ENCODE measurements at places on chromosomes 5 and 9.
A peak's percentile ranks its signal among the peaks of the same experiment; 100 is the strongest.

GRCh38 chr9:130196643-130197042, 24.4 kb downstream of the NCS1 start:
- peak; percentile 40 for DNase-seq

GRCh38 chr5:151233616-151234085, 9.8 kb upstream of the CCDC69 start:
- DNase-seq = no peak

DNA sequence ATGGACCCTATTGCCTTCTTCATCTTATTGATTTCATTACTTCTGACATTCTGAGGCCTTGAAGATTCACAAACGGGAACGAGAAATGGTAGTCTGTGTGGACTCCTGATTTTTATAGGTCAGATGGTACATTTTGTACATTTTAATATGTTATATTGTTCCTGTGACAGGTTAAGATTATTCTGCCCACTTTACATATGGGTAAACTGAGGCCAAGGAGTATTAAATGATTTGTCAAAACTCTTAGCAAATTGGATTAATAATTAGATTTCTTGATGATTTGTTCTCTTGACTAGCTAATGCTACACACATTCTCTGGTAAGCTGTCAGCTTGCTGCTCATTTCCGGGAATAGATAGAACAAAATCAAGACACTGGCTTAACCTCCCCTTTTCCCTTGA, 1.9 kb downstream of the FAM53C start:
- DNase-seq = no peak

DNA sequence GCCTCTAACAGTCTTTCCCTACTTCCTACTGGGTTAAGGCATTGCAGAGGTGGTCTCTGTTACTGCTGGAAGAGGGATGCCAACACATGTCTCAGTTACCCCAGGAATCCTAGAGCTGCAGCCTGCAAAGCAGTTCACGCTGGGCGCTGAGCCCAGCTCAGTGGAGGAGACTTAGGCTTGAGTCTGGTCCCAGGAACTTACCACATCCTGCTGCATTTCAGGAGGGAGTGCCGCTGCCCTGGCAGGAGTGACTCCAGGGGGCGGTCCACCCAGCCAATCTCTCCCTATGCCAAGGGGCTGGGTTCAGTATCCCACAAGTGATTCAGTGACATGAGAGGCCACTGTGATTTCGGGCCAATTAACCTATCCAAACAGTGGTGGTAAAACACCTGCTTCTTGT, 7.6 kb downstream of the TTC16 start:
- no peak for DNase-seq

- no peak for DNase-seq
Measured at GRCh38 chr5:14208071-14209021, 65.2 kb downstream of the TRIO start.

DNA sequence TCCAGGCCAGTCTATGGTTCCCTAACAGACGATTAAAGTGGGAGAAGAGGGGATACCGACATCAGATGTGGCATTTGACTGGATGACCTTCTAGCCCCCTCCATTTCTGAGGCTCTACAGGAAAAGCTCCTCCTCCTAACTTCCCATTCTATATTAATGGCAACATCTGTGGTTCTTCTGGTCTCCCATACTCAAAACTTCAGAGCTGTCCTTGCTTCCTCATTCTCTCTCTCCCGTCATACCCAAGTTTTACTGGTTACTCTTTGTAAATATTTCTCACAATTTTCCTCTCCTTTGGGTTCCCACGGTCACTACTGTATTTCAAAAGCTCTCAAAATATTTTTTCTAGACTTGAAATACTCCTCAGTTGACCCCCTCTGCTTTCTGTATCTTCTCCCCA, 36.0 kb upstream of the IL7R start:
- no peak for DNase-seq

GRCh38 chr5:148826739-148827070, 294 bp downstream of the ADRB2 start:
- no peak for DNase-seq

- DNase-seq = no peak
Measured at GRCh38 chr5:124707520-124707919, 38.9 kb downstream of the ZNF608 start.

GRCh38 chr5:173165177-173166016, 21.1 kb downstream of the BNIP1 start:
- DNase-seq = no peak

GRCh38 chr9:133135146-133135745, 14.2 kb upstream of the RALGDS start:
- no peak for DNase-seq

DNA sequence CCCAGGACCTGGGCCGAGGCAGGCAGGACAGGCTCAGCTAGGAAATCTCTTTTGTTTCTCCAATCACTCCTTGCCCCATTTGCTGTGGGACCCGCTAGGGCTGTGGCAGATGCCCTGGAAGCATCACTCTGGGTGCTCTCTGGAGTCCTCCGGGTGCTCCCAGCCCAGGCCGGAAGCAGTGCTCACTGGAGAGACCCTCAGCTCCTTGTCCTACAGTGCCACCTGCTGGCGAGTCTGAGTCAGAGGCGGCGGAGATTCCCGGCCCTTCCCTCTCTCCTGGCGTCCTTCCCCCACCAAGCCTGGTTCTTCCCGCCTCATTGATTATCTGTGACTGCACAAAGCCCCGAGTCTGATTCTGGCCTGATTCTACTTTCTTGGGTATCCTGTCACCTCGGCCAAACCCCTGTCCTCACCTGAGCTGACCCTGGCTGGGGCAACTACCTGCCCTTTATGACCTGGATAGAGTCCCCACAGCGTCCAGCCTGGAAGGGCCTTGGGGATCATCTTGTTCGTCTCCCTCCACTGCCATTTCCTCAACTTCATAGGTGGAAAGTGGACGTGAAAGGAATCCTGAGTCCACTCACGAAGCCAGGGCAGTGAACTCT, 7.3 kb upstream of the BARHL1 start:
- peak; percentile 92 for DNase-seq

- no peak for DNase-seq
Measured at GRCh38 chr9:120474591-120475243, 105.2 kb downstream of the CDK5RAP2 start.

- DNase-seq = peak; percentile 35
Measured at GRCh38 chr9:34929506-34930102, 28.5 kb upstream of the PHF24 start.

- no peak for DNase-seq
Measured at GRCh38 chr5:35828082-35828598, 28.6 kb upstream of the IL7R start.

- DNase-seq = no peak
Measured at GRCh38 chr5:17079562-17079961, 137.9 kb upstream of the BASP1 start.

GRCh38 chr5:83418356-83419321, 52.9 kb upstream of the VCAN start:
- no peak for DNase-seq

GRCh38 chr5:133952729-133953567, 15.5 kb downstream of the C5orf15 start:
- DNase-seq = no peak

DNA sequence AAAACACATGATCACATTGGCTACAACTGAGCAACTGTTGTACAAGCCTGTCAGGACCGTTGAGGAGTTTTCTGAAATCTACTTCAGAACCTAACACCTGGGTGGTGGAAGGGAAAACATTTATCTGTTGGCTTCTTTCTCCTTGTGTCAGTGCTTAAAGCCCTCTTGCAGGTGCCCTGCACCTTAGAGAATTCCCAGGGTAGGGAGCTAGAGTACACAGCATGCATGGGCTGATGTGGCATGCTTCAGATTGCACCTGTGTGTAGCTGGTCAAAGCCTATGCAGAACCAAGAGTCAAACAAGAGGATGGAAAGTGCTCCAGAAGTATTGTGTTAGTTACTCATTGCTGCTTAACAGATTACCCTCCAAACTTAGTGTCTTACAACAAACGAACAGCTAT, 33.6 kb upstream of the ZBED3 start:
- DNase-seq = no peak

DNA sequence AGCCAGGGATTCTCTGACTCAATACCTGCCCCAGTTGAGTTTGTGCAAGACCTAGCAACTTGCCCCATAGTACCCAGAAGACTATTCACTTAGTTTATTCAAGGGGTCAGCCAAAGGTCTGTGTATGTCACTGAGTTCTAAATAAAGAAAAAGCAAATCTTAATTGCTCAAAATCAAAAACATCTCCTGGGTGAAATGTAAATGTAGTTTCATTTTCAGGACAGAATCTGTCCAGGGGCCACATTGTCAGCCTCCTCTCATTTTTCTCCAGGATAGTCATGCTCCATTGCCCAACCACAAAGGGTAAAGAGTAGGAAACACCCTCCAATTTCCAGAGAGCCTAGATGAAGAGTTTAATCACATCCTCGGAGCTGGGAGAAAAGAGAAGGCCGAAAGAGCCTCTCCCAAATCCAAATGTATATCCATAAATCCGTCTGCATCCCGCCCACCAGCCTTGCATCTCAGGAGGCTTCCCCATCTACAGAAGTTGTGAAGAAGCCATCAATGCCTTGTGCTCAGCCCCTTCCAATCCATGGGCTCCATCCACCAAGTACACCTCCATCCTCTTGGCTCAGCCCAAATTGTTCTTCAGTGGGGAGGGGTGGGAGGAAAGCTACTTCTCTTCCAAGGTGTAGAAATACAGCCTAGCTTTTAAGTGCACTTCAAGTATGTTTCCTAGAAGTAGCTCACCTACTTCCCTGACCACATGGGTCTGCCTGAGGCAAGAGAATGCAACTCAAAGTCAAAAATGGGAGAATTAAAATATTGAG, 26.9 kb downstream of the ADAM19 start:
- no peak for DNase-seq

DNA sequence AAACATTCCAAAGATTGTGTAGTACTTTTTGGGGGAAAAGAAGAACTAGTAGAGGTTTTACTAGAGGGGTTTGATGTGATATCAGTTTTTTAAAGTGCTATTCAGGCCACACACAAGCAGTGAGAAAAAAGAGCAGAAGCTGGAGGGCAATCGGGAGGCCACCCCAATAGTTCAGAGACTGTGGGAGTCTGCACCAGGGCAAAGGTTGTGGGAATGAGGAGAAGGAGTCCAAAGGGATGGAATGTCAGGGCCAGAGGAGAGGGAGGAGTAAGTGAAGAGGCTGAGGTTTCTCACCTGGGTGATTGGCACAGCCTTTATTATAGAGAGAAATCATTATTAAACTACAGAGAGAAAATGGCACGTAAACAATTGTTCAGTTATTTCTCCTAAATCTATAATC, 134.9 kb upstream of the RAD23B start:
- no peak for DNase-seq

DNA sequence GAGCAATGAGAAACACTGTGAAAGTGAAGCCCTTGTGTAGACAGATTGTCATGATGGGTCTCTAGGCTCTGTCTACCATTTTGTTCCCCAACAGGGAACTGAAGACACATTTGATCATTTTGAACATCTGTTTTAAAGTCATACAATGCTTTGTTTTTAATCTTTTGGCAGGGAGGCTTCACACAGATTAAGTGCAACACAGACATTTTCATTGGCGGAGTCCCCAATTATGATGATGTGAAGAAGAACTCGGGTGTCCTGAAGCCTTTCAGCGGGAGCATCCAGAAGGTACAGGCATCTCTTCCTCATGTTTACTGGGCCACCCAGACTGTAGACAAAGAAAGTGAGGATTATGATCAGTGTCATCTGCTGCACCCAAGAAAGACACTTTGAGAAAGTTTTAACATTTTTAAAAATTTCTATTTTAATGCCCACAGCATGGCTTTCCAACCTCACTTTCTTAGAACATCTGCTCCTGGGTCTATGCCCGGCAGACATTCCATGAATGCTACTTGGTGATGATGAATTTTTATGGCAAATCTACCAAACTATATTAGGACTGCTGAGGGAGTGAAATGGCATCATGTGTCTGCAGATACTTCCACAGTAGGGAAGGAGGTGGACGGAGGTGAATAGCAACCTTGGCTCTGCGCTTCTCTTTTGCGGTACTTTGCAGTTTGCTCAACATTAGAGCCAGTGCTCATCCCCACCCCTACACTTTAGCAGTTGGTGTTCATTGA, 121.3 kb downstream of the LIFR start:
- no peak for DNase-seq

DNA sequence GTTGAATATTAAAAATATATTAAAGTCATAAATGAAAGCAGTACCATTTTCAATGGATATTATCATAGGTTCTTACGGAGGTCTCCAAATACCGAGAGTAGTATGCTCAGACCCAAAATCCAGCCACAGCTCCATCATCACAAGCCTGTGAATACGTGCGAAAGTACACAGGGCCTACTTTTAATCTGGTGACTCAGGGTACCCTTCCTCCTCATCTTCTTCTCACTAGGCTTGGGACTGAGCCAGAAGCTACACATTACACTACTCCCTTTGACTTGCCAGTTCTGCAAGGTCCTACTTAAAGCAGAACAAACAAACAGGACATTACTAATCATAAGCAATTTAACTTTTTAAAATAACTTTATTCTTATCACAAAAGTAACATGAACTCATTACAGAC, 7.6 kb upstream of the RIC1 start:
- no peak for DNase-seq

DNA sequence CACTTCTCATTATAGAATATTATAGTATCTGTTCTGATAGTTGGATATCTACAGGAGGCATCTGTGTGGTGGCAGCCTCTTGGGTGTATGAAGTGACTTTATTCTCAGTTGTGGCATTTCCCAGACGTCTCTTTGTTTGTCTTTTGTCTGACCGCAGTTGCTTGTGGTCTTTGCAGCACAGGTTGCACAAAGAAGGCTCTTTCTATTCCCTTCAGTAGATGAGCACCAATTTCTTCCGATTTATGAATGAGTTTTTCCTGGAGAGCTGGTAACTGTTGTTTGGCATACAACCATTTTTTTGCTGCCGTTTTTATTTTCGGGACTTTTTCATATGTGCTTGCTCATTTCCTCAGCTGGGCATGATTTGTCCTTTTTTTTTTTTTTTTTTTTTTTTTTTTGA, 56.4 kb upstream of the MYO10 start:
- no peak for DNase-seq

DNA sequence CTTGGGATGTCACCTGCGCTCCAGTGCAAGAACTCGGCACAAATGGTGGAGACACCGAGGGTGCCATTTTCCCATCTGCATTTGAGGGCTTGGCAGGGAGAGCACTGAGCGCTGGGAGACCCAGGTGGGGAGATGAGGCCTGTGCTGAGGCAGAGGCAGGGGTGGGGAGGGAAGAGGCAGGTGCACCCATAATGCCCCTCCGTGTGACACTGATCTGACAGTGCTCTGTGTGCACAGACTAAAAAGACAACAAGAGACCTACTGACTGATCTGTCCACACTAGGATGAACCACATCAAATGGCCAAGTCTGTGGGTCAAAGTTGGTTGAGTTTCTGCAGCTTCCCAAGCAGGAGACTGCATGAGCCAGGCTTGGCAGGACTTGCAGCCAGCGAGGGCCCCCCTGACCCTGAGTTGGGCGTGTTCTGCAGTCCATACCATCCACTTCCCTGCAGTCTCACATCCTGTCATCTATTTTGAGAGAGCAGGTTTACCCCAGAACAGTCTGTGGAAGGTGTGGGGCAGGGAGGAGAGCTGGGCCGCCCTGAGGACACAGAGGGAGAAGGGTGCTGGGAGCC, 41.9 kb downstream of the NEK6 start:
- no peak for DNase-seq

Measured in retina (tissue), 1 donor.